ENCODE measurements at places on chromosomes 6 and 20.

GRCh38 chr6:8215631-8216030, 113.3 kb upstream of the EEF1E1 start:
- DNase-seq: no peak

GRCh38 chr6:2632368-2632767, 118.4 kb downstream of the MYLK4 start:
- DNase-seq: no peak

GRCh38 chr6:40956936-40957335, 82.1 kb downstream of the UNC5CL start:
- DNase-seq: no peak

- DNase-seq: no peak
Observed at GRCh38 chr6:12898603-12899002, 182.0 kb downstream of the PHACTR1 start.

- DNase-seq: no peak
Observed at GRCh38 chr20:11509776-11510175, 407.9 kb upstream of the BTBD3 start.

DNA sequence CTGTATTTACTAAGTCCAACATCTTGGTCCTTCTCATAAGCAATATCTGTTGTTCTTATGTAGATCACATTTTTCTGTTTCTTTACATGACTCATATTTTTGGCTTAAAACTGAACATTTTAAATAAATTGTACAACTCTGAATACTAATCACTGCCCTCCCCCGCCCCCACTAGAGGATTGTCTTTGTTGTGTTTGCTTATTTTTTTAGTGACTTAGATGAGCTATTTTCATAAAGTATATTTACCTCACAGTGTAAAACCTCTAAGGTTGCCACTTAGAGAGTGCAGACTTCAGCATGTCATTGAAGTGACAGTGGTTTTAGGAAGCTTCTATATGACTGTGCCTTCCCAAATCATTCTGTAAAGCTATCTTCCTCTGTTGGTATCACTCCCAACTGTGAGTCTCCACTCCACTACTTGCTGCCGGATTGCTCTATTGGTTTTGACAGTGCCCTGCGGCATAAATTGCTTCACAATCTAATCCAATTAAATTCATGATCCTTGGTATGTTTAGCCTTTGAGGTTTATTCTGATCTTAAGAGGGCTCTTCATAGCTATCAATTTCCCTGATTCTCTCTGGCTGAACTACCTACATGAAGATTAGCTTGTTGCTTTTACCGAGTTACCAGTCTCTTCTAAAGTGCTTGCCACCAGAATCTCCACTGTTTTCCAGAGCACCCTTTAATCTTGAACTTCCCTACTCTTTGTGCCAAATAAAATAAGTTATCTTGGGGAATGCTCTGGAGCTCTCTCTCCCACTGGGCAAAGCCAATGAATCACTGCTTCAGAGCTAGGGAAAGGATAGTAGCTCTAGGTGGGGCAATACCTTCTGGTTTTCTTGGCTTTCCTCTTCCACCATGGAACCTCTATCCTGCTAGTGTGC, 33.0 kb downstream of the SPTLC3 start:
- DNase-seq: no peak

GRCh38 chr6:156778454-156779205, 1.5 kb downstream of the ARID1B start:
- peak; percentile 46 for DNase-seq

DNA sequence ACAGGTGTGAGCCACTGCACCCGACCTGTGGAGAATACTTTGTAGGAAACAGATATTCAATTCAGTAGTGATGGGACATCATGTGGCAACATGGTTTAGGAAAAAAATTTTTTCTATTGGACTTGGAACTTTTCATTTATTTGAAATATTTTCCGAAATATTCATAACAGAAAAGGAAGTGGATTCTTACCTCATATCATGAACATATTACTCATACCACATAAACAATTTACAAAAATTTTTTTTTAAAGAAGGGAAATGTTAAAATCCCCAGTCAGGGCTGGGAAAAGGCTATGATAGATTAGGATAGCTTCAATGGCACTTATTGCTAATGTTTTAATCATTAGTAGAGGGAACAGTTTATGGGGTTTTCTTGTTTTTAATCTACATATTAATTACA, 6.8 kb upstream of the ALDH8A1 start:
- no peak for DNase-seq

- no peak for DNase-seq
Observed at GRCh38 chr6:159434410-159434809, 258.6 kb downstream of the SOD2 start.

- DNase-seq: no peak
Observed at GRCh38 chr6:164967102-164967501, 342.3 kb downstream of the C6orf118 start.

DNA sequence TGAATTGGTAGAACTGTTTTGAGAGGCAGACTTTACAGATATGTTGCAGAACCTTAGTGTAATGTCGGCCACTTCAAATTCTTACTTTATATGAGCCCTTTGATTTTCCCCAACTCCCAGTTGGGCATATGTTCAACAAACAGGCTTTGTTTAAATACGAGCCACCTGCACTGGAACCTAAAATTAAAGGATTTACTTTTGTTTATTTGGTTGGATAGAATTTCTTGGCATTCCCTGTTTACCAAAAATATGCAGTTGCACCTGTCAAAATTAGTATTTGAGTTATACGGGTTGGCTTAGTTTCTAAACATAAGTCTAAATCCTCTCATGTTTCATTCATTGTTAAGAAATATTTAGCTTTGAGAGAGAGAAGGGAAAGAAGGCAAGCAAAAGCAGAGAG, 2.4 kb upstream of the GLYATL3 start:
- DNase-seq: no peak

DNA sequence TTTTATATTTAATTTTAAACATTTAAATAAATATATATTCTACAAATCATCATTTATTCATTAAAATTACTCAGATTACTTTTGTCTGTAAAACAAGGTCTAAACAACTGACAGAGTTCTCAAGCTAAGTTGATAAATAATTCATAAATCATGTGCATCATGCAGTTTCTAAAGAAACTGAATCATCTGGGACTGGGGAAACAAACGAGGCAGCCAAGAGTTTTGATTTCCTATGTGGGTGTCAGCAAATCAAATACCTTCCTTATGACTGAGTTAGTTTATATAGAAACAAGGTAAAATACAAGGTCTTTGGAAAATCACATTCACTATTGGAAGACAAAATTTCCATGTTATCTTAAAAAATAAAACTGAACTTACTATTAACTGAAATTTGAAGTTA, 149.9 kb upstream of the BEND6 start:
- DNase-seq: no peak

DNA sequence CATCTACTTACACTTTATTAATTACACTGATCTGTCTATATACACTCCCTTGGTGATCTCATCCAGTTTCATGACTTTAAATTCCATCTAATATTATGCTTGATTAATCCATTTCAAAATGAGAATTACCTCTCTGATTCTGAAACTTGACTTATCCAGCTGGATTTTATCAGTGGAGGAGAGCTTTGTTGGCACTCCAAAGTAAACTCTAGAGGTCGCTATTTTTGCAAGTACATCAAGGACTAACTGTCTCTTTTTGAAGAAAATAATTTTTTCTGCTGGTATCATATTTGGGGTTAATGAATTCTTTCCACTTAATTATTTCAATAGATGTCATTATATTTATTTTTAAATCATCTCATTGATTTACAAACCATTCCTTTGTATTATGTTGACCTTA, 630.3 kb upstream of the MAN1A1 start:
- DNase-seq: peak; percentile 30

DNA sequence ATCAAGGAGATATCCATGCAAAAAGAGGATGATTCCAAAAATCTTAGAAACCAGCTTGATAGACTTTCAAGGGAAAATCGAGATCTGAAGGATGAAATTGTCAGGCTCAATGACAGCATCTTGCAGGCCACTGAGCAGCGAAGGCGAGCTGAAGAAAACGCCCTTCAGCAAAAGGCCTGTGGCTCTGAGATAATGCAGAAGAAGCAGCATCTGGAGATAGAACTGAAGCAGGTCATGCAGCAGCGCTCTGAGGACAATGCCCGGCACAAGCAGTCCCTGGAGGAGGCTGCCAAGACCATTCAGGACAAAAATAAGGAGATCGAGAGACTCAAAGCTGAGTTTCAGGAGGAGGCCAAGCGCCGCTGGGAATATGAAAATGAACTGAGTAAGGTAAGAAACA, 10.1 kb upstream of the SNRNP48 start:
- DNase-seq: no peak
